SJSA1 (cell line): ENCODE measurements at places on chromosomes 7 and 10.

GRCh38 chr10:62454687-62455397, 80.7 kb downstream of the ZNF365 start:
- peak; percentile 83 for DNase-seq

DNA sequence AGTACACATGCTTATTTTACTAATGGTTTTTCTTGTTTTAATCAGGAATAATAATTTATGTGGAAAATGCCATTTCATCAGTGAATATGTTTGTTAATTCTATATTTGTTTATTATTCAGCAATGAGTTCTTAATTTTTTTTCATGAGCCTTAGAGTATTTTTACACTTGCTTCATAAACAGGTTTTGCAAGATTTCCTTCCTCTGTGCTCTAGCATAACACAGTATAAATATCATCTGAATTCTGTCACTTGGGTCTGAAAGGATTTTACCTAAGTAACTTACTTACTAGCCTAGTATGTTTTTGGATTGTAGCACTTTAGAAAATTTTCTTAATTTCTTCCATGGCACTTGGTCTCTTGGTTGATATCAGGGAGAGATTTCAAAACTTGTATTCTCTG, 45.8 kb downstream of the GLCCI1 start:
- DNase-seq: no peak

DNA sequence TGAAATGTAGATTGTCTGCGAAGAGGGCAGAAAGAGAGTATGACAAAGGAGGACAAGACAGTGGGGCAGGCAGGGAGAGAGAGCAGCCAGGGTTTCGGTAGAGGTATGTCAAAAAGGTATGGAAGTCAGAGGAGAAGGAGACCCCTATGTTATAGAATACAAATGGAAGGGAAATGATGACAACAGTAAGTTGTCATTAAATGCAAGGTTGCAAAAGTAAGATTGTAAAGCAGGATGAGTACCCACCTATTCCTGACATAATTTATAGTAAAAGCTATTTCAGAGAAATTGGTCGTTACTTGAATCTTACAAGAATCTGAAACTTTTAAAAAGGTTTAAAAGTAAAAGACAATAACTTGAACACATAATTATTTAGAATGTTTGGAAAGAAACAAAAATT, 126.3 kb downstream of the CFTR start:
- DNase-seq: no peak

- DNase-seq: peak; percentile 62
Observed at GRCh38 chr10:60414877-60415585, 25.4 kb upstream of the ANK3 start.

DNA sequence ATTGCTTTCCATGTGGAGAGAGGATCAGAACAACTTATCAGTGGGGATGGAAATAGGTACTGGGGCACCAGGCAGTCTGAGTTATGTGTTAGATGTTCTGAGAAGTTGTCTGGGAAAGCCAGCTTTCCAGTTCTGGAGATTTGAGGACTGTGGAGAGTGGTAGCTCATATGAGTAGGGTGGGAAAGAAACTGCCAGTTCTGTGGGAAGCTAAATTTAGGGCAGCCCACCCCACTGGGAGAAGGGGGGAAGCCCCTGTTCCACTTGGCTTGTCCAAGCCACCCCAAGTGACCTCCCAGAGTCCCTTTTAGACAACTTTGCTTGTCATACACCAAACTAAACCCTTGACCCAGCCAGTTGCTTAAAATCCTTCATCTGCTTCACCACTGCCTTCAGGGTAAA, 189.5 kb downstream of the REEP3 start:
- no peak for DNase-seq

- DNase-seq: no peak
Observed at GRCh38 chr7:1229956-1230355, 2.7 kb upstream of the UNCX start.

DNA sequence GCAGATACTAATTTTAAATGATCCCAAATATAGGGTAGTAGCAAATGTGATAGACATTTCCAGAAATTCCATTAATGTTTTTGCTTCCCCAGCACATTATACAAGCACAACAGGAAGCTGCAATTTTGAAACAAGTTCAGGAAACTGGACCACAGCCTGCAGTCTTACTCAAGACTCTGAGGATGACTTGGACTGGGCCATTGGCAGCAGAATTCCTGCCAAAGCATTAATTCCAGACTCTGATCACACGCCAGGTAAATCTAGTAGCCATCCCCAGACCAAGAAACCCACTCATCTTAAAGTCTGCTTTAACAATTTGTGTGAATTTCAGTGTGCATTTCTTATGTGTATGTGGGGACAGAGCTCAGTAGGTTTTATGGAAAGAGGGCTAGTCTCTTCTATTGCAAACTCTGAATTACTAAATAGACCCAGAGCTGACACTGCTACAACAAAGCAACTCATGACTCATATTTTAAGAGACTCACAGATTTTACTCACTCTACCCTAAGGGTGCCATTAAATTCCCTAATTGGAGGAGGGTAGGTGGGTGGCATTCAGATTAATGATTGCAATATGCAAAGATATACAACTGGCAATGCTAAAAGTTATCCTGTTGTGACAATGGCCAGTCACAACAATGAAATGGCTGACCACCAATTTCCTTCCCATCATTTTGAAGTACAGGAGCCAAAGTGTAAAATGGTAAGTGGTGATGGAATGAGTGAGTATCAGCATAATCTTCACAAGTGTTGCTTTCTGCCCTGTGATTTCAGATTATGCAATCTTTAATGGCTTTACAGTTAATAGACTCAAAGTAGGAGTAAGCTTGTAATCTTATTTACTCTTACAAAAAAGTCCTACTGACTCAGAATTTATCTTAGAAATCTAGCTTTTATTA, 317.6 kb upstream of the PLXDC2 start:
- DNase-seq: no peak

GRCh38 chr10:98921316-98921715, 314.3 kb downstream of the HPSE2 start:
- no peak for DNase-seq

DNA sequence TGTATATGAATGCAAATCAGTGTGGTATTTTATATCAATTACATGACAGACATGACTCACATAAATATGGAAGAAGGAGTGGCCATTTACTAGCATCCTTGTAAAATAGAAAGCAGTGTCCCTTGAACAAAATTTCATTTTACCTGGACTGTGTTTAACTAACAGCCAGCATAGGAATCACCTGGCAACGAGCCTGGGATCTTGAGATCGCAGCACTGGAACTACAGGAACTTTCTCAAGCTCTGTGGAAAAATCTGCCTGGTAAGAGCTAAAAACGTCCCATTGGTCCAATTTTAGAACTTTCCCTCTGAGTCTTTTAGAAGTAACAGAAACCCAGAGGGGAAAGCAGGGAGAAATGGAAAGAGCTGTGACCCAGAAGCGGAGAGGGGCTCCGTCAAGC, 68.9 kb upstream of the AMPH start:
- no peak for DNase-seq

GRCh38 chr7:77338260-77338659, 77.9 kb downstream of the GSAP start:
- DNase-seq: no peak

DNA sequence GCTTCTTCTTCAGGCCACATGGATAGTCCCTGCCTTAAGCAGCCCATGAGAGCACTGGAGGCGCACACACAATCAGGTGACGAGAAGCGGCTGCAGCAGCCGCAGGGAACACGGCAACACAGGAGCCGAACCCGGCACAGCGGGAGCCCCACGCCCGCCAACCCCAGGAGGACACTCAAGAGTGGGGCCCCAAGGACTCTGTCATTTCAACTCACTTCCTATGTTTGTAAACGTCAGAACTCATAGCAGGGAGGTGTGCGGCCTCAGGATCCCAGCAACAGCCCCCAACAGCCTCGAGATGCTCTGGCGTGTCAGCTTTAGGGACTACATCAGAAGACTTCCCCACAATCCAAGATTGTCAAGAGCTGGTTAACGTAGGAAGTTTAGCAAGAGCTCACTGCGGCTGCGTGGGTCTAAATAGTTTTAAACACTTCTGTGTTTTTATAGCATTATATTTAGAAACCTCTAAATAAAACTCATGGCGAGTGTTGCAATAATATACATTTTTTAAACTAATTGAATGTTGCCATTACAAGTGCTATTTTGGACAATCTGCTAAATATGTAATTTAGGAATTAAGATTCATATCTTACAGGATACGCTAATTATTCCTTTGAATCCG, 123.4 kb downstream of the MAD1L1 start:
- DNase-seq: no peak

DNA sequence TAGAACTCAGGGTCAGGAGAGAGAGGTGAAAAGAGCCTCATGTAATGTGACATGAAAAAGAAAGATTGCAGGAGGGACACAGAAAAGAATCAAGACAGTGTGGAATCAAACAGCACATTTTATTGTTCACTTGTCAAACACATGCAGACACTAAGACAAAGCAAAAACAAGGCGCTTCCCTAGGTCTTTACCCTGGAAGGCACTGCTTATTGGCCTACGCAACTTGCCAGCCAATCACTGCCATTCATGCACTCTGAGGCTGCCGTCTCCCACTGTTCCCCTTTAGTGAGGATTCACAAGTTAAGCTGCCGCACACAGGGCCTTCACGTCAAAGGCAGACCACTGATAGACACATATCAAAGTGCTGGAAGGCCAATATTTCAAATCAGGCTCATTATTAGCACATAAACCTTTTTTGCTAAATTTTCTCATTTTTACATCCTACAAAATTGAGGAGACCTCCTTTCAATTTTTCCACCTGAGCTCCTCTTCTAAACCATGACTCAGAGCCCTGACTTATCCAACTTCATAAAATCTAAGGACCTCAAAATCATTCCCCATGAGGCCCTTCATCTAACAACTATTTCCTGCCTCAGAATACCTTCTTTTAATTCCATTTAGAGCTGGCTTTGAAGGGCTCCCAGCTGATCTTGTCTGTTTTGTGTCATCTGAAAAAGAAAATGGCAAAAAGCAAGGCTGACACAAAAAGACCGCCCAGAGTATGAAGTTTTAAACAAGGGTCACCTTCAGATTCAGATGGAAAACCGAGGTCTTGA, 149.4 kb downstream of the CHCHD3 start:
- DNase-seq: no peak

DNA sequence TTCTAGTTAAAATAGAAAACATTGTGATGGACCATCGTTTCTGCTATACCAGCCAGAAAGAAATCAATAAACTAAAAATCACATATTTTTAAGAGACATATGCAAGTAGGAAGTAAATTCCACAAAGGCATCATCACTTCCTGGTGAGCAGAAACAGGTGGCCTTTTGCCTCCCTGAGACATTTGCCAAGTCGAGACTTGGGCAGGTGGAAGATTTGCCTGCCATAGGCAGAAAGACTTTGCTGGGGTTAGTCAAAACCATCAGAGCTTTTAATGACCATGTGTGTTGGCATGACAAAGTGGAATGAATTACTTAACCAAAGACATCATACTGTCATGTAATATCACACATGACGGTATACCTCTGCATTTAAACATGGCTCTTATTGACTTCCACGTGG, 66.0 kb upstream of the FGL2 start:
- DNase-seq: no peak

- DNase-seq: no peak
Observed at GRCh38 chr7:151175047-151175792, 7.7 kb upstream of the GBX1 start.

DNA sequence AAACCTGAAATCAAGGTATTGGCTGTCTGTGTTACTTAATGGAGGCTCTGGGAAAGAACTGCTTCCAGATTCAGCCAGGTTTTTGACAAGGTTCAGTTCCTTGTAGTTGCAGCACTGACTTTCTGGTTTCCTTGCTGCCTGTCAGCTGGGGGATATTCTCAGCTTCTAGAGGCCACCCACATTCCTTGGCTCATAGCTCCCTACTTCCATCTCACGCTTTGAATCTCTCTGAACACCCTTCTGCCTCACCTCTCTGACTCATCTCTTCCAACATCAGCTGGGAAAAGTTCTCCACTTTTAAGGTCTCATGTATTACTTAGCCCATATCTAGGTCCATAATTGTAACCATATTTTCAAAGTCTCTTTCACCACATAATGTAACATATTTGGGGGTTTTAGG, 22.9 kb upstream of the GPR22 start:
- DNase-seq: no peak

- DNase-seq: no peak
Observed at GRCh38 chr7:111806232-111806631, 243.9 kb upstream of the IMMP2L start.

GRCh38 chr7:43869006-43869866, at the start of gene MRPS24:
Gene MRPS24 (minus strand): TSS chr7:43869517. CDS start chr7:43869495, 22 bp downstream.
- DNase-seq: peak; percentile 95

DNA sequence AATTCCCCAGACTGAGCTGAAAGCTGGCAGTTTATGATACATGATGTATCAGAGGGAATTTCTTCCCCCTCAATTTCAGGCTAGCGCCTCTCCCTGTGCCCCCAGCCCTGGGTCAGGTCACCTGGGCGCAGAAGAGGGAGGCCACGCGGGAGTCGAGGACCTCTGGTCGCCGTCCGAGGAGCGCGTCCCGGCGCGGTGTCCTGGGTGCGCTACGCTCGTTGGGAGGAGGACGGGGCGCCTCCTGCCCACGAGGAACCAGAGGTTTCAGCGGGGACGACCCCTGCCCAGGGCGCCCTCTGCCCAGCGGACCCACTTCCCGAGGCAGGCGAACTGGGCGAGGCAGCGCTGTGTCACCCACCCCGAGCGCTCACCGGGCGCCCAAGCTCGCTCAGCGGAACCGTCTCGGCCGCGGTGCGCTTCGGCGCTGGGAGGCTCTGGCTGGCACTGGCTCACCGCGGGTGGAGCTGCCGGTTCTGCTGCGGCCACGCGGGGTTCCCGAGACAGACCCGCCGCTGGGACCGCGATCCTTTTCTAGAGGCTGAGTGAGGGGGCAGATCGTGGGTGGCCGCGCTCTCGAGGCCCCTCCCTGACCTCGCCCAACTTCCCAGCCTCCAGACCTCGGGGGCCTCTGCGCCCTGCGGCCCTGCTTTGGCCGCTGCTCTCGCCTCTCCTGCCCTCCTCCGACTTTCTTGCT, at the start of gene FAM237B:
Gene FAM237B, minus strand, starts transcription at position 504 of the 694 bp plus-strand sequence. CDS start 1,556 bp downstream, outside the sequence.
- no peak for DNase-seq

DNA sequence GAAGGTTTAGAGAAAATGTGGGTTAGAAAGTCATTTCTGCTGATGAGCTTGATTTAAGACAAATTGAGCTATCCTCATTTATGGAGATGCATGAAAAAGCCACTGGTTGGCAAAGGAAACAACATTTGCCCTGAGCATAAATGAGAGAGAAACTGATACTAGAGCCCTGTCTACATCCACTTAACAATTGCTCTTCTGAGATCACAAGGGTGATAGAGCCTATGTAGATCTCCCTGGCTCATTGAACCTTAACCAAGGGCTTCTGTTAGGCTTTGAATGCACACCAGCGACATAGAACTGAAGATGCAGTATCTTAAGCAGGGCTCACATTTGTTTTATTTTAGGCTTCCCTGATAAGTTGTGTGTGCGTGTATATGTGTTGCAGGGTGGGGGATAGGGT, 35.0 kb downstream of the GPR141 start:
- no peak for DNase-seq

DNA sequence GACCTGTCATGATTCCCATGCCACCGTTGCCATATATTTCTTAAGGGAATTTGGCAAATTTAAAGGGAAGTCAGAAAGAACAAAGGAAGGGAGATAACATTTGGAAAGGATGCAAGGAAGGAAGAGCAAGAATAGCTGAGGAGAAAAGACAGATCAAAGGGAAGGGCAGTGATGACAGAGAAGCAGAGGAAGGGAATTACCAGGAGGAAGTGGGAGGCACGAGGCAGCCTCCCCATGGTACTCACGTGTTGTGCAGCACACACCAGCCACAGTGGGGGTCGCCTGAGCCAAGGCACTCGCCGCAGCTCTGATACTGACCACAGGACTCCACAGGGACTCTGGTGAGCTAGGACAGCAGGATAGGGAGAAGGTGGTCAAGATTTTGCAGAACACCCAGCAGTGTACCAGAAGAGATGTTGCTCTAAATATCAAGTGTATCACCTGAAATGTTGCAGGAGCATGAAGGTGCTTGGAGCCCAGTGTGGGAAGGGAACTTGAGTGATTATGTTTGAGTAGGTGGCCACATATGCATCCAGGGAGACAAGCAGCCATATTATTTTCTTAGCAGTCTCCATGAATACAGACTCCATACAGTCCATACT, 335.3 kb downstream of the PLXNA4 start:
- no peak for DNase-seq
